ENCODE measurements at places on chromosomes 16 and 17. TPM values are rescaled to one million over a fixed set of nuclear protein-coding genes. Genes with fewer than 3 reads are reported as not detected.

The GPR142 gene
- not detected for total RNA-seq

The LLGL1 gene
- total RNA-seq: 31.9 TPM

The GOT2 gene
- 92.7 TPM for total RNA-seq

The MRPL28 gene
- 98.8 TPM for total RNA-seq

The HASPIN gene
- 0.50 TPM for total RNA-seq

The SCNN1G gene
- 0.14 TPM for total RNA-seq

The STAC2 gene
- total RNA-seq: not detected

The DRC3 gene
- 0.14 TPM for total RNA-seq

The ZNF597 gene
- total RNA-seq: 4.6 TPM

The IL17C gene
- not detected for total RNA-seq

The E4F1 gene
- 24.9 TPM for total RNA-seq

The HERPUD1 gene
- 185 TPM for total RNA-seq

The NXPH3 gene
- 0.14 TPM for total RNA-seq

The ADORA2B gene
- 36.6 TPM for total RNA-seq

The SYNGR3 gene
- total RNA-seq: 4.4 TPM

The GDPD3 gene
- 1.8 TPM for total RNA-seq

The KRT32 gene
- total RNA-seq: not detected

The SLC5A11 gene
- not detected for total RNA-seq

The CNEP1R1 gene
- 25.5 TPM for total RNA-seq

The AURKB gene
- under 0.01 TPM for total RNA-seq

The CLDN6 gene
- total RNA-seq: 0.14 TPM
